ENCODE measurements at places on chromosomes 5 and 9. TPM values are rescaled to one million over a fixed set of nuclear protein-coding genes. Genes with fewer than 3 reads are reported as not detected.

Gene AJM1
- total RNA-seq, result 2.4 TPM

Gene HRCT1
- total RNA-seq, result not detected

Gene THBS4
- total RNA-seq, result 0.29 TPM

Gene COL15A1
- total RNA-seq, result not detected

Gene TSSK1B
- total RNA-seq, result not detected

Gene ZNF462
- 2.8 TPM for total RNA-seq

Gene SPATA31A3
- not detected for total RNA-seq

Gene BRINP1
- not detected for total RNA-seq

Gene CD180
- 0.50 TPM for total RNA-seq

Gene TEK
- not detected for total RNA-seq

Gene MZB1
- 1.1 TPM for total RNA-seq

Gene IQGAP2
- total RNA-seq, result 126 TPM

Gene PCDHGA8
- total RNA-seq, result not detected

Gene URM1
- total RNA-seq, result 44.1 TPM

Gene FOXD4L6
- total RNA-seq, result not detected

Gene SPINK6
- not detected for total RNA-seq

Gene ZBED3
- 0.67 TPM for total RNA-seq

Gene FGFR4
- 3.0 TPM for total RNA-seq

Gene CHSY3
- not detected for total RNA-seq

Gene PAEP
- total RNA-seq, result not detected

Gene FSD1L
- 1.6 TPM for total RNA-seq

Gene ADAMTS2
- total RNA-seq, result not detected

Gene SYNPO
- total RNA-seq, result not detected

Gene GFI1B
- not detected for total RNA-seq

Gene CKMT2
- not detected for total RNA-seq

Gene ALDH1A1
- 1.2 TPM for total RNA-seq

Gene NUTM2G
- not detected for total RNA-seq

Gene SLCO6A1
- not detected for total RNA-seq

Gene CDO1
- total RNA-seq, result 1.1 TPM

Gene UTP15
- 22.7 TPM for total RNA-seq

Gene FCHSD1
- 110 TPM for total RNA-seq

Gene CTXN3
- not detected for total RNA-seq

Gene ABLIM3
- total RNA-seq, result not detected

Gene PNPLA7
- total RNA-seq, result 15.5 TPM

Gene LHX3
- not detected for total RNA-seq

Gene ENTPD8
- not detected for total RNA-seq

Gene SMIM33
- 1.2 TPM for total RNA-seq

Gene TRIM32
- total RNA-seq, result 21.8 TPM

Gene ST8SIA4
- total RNA-seq, result 28.7 TPM

Gene CARTPT
- not detected for total RNA-seq

Gene SPINK4
- total RNA-seq, result not detected

Gene S1PR3
- total RNA-seq, result not detected

Gene CBY3
- 0.58 TPM for total RNA-seq

Gene GCNT4
- total RNA-seq, result 30.8 TPM
